ENCODE measurements at places on chromosomes 13 and 19. TPM values are rescaled to one million over a fixed set of nuclear protein-coding genes. Genes with fewer than 3 reads are reported as not detected.

Gene C19orf38
- 0.31 TPM for total RNA-seq

Gene MAST1
- total RNA-seq: 5.3 TPM

Gene SHANK1
- total RNA-seq: 0.36 TPM

Gene RASIP1
- total RNA-seq: 2.4 TPM

Gene KLK15
- total RNA-seq: not detected

Gene RNF113B
- not detected for total RNA-seq

Gene ZNF724
- total RNA-seq: 22.1 TPM

Gene NTF4
- 1.5 TPM for total RNA-seq

Gene ATP8A2
- 0.49 TPM for total RNA-seq

Gene JUNB
- 6.0 TPM for total RNA-seq

Gene PSG7
- total RNA-seq: not detected

Gene IFNL1
- not detected for total RNA-seq

Gene PSG11
- total RNA-seq: not detected

Gene NANOS3
- total RNA-seq: 10.5 TPM

Gene OR7E24
- not detected for total RNA-seq

Gene C19orf18
- 1.8 TPM for total RNA-seq

Gene HNRNPM
- 333 TPM for total RNA-seq

Gene DACT3
- 2.6 TPM for total RNA-seq
